ENCODE measurements at places on chromosomes 13 and 19. TPM values are rescaled to one million over a fixed set of nuclear protein-coding genes. Genes with fewer than 3 reads are reported as not detected.

GRCh38 chr19:27806471-27807070 is 1406.4 kb downstream of the UQCRFS1 start:
- DNase-seq: no peak

- peak; percentile 95 for DNase-seq
These were observed 5.7 kb downstream of the JAK3 start for GRCh38 chr19:17841810-17842662.

DNA sequence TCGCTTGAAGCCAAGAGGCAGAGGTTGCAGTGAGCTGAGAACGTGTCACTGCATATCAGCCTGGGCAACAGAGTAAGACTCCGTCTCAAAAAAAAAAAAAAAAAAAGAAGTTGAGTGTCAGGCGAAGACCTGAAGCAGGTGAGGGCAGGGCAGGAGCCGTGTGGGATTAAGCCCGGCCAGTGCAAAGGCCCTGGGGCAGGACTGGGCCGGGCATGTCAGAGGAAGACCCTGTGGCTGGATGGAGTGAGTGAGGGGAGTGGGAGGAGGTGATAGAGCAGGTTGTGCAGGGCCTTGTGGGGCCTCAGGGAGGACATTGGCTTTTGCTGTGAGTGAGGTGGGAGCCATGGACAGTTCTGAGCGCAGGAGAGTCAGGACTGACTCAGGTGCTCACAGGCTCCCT is 47.9 kb downstream of the TMED1 start:
- DNase-seq: no peak

- no peak for DNase-seq
These were observed 3.2 kb upstream of the RASGRP4 start for GRCh38 chr19:38429055-38429810.

DNA sequence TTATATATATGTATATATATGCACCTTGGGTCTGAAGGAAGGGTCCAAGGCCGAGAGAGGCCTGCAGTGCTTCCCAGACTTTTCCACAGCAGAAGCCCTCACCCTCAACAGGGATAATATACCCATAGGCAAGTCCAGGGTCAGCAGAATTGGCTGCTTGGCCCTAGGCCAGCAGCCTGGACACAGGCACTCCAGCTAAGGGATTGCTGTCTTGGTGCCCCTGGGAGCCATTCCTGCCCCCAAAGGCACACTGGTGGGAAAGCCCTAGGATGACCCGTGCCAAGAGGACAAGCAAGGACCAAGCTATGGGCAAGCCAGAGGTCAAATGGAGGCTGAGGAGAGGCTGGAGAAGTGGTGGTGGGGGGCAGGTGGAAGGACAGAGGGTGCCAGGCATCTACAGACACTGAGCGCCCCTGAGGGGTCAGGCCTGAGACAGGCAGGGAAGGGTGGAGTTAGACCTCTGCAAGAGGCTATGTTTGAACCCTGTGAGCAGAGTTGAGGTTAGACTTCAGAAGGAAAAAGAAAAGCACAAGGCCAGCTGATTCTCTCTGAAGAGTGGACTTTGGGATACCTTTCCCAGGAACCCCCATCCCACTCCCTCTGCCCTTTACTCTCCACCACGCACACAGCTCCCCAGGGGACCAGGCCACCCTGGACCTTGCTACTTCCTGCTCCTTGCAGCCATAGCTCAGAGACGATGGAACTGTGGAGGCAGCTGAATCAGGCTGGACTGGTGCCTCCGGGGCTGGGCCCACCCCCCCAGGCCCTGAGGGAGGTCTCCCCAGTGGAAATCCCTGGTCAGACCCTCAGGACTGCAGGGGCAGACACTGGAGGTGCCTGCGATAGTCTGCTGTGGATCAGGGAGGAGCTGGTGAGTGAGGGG is at the start of gene ERICH4:
Gene ERICH4, plus strand, starts transcription at position 684 of the 883 bp plus-strand sequence. Its CDS starts 14 bp downstream, at position 698.
- no peak for DNase-seq

- no peak for DNase-seq
These were observed 97.9 kb upstream of the RNF113B start for GRCh38 chr13:98274921-98275487.

The HTR2A gene
- 0.89 TPM for total RNA-seq

The PGLYRP1 gene
- not detected for total RNA-seq

The STAP2 gene
- 66.8 TPM for total RNA-seq

All from ureter (tissue), 1 donor.